ENCODE measurements at places on chromosomes 11 and 22.

DNA sequence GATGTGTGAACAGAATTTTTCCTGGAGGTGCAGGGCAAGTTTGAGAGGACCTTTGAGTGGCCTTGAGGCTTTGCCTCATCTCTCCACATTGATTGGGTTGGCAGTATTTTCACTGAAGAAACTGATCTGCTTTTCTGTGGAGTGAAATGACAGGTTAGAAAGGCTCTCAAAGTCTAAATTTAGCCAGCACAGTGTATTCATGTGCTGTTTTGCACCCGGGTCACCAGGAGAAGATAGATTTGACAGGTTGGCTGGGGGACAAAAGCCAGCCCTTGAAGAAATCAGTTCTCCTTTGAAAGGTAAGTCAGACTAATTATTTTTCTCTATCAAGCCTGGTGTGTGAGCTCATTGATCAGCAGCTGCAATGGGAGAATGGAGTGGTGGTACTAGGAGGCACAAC, 152.9 kb downstream of the DBX1 start:
- no peak for DNase-seq

- no peak for DNase-seq
These were observed 4.7 kb downstream of the BET1L start for GRCh38 chr11:202490-202889.

GRCh38 chr22:17984114-17984513, 40.2 kb downstream of the MICAL3 start:
- no peak for DNase-seq

GRCh38 chr11:42171046-42171445, 711.6 kb upstream of the LRRC4C start:
- peak; percentile 27 for DNase-seq

GRCh38 chr11:133832096-133832990, 13.0 kb downstream of the SPATA19 start:
- DNase-seq: no peak
